Activated T-helper 2 cell treated with anti-CD3 and anti-CD28 coated beads, Interferon-gamma antibody, Interleukin-2, Interleukin-4, amounts not matched to agents 10 μg/mL and 5 μg/mL and 100 μg/mL, durations not matched to agents 14 hours and 24 hours and 36 hours (primary cell): ENCODE measurements at places on chromosomes 12 and 14.
A peak's percentile ranks its signal among the peaks of the same experiment; 100 is the strongest.

- DNase-seq, result peak; percentile 44
These were observed 2.7 kb upstream of the CDKN1B start for GRCh38 chr12:12714276-12715021.

DNA sequence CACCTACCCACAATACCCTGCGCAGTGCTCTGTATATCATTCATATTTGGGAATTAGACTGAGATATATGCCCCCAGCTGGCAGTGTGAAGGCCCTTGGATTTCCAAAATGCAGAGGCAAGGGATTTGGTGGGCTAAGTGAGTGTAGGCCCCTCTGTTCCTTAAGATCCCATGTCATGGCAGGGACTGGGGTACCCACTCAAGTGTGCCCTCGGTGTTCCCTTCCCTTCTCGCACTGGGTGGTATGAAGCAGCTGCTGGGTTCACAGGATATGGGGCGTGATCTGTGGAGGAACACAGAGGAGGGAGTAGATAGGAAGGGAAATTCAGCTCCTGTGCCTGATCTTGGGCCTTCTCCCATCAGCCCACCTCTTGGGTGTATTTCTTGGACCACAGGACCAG, 63.1 kb upstream of the VASH1 start:
- no peak for DNase-seq

DNA sequence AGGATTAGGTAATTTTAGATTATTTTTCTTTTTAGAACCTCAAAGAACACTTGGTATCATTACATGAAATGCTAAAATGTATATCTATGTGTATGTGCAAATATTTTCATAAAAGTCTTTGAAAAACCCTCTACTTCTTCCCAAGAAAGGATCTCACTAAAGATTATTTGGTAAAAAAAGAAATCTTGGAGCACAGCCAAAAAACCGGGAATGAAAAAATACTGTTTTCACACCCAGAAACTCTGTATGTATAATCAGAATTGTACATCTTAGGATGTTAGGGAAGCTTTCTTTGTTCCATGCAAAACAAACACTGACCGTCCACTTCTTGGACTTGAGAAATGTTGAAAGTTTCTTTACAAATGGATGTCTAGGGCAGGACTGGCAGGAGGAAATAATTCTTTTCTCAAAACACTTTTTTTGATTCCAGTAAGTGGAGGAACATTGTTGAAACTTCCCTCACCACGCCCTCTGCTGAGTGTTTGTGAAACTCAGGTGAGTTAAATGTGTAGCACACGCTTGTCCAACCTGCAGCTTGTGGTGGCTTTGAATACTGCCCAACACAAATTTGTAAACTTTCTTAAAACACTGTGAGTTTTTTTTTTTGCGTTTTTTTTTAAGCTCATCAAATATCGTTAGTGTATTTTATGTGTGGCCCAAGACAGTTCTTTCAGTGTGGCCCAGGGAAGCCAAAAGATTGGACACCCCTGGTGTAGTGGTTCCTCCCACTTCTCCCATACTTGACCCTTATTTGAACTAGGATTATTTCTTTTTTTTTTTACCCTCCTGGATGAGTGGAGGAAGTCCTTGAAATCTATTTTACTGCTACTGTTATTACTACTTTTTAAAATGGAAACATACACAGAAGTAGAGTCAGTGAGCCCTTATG, 26.6 kb downstream of the FBXO34 start:
- DNase-seq, result no peak

DNA sequence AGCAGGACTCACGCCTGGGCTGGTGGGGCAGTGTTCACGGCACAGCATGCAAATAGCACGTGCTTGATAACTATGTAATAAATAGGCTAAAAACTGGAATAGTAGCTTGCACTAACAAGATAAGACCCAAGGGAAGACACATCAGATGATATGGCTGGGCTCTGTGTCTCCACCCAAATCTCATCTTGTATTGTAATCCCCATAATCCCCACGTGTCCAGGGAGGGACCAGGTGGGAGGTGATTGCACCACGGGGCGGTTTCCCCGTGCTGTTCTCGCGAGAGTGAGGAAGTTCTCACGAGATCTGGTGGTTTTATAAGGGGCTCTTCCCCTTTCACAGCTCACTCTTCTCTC, 46.9 kb downstream of the RIMBP2 start:
- no peak for DNase-seq

- DNase-seq, result no peak
These were observed 31.6 kb downstream of the ACACB start for GRCh38 chr12:109147954-109148353.

DNA sequence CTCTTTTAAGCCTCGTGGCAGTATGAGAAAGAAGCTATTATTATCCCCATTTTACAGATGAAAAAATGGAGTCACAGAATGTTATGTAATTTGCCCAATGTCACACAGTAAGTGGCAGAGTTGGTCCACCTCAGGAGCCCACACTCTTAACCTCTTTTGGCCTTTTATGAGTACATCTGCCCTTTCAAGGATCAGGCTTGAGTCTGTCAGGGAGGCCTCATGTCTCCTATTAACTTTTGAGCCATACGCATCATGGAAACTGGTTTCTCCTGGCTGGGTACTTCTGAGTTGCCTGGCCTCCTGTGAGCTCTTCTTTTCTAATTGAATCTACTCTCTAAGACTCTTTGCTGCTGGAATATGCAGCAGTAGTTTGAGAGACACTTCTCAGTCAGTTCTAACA, 101.7 kb downstream of the BICD1 start:
- DNase-seq, result no peak

GRCh38 chr12:53478865-53479264, 20.4 kb downstream of the MAP3K12 start:
- no peak for DNase-seq

GRCh38 chr12:2160043-2160442, 107.3 kb downstream of the CACNA1C start:
- no peak for DNase-seq

- no peak for DNase-seq
These were observed 314.8 kb downstream of the SNAPC1 start for GRCh38 chr14:62076825-62077605.

DNA sequence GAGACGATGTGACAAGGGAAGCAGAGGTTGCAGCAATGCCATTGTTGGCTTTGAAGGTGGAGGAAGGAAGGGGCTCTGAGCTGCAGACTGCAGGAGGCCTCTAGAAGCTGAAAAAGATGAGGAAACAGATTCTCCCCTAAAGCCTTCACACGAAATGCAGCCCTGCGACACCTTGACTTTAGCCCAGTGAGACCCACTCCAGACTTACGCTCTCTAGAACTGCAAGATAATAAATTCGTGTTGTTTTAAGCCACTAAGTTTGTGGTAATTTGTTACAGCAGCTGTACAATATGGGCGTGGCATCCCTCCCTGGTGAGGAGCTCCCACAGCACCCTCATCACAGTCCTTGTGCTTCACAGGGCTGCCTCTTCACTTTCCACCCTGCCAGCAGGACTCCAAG, 53.2 kb downstream of the GOLGA5 start:
- DNase-seq, result no peak

- no peak for DNase-seq
These were observed 485 bp downstream of the SENP1 start for GRCh38 chr12:48105321-48105866.

DNA sequence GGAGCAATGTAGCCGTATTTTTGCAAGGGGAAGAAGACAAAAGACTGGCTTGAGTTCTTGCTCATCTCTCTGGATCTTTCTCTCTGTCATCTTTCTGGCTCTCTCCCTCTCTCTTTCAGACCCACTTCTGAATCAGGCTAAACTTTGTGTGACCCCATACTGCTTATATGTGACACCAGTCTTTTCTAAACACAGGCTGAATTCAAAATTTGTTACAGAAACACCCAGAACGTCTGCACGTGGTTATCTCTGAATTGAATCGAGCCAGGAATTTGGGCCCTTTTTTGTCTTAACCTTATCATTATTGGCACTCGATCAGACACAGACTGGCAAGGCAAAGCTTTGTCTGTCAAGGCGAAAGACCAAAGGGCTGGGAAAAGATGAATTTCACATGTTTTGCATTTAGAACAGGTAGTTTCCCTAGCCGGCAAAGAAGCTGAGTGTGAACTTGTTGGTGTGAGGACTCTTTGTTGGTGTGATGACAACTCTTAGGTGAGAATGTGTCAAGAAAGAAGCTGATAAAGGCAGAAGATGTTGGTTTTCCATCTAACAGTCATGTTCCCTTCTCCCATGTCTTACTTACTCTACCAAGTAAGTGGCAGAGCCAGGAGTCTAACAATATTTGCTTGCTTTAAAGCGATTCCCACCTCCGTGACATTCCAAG, 150.2 kb upstream of the RFLNA start:
- DNase-seq, result no peak

- no peak for DNase-seq
These were observed 5.6 kb upstream of the ANKRD9 start for GRCh38 chr14:102514987-102515733.

- no peak for DNase-seq
These were observed 21.7 kb upstream of the RFC5 start for GRCh38 chr12:117994551-117995438.

GRCh38 chr14:100237735-100238418, 1.1 kb upstream of the YY1 start:
- DNase-seq, result peak; percentile 37

GRCh38 chr12:114744691-114745090, 60.7 kb upstream of the TBX3 start:
- DNase-seq, result no peak

- DNase-seq, result no peak
These were observed 19.6 kb upstream of the WSCD2 start for GRCh38 chr12:108109504-108109903.

DNA sequence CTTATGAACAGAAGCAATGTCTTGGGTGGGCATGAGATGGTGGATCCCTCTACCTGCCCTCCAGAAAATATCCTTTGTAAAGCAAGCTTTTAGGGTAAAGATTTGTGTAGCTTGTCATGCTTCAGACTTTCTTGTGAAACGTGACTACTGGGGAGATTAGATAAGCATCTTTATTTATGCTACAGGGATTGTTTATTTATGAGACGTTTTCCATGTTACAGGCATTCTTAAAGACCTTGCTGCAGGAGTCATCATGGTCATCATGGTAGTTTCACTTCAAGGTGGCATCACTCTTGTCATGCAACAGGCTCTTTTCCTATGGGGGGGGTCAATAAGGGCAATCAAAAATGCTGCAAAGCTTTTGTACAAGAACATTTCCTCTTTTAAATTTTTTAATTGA, 8.2 kb upstream of the MIS18BP1 start:
- no peak for DNase-seq

DNA sequence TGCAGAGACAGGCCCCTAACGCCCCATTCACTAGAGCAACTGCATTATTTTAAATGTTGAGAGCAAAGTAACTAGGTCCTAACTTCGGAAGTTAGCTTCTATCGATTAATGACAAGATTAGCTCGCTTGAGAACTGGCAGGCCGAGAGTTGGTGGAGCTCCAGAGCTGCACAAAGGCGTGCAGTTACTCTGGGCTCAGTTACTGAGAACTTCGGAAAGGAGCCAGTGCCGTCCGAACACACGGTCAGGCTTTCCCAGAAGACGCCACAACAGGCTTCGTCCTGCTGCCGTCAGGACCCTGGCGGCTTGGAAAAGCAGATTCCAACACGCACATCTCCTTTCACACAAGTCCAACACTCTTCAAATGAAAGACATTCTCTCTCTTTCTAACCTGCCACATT, 45.4 kb upstream of the TESC start:
- no peak for DNase-seq

DNA sequence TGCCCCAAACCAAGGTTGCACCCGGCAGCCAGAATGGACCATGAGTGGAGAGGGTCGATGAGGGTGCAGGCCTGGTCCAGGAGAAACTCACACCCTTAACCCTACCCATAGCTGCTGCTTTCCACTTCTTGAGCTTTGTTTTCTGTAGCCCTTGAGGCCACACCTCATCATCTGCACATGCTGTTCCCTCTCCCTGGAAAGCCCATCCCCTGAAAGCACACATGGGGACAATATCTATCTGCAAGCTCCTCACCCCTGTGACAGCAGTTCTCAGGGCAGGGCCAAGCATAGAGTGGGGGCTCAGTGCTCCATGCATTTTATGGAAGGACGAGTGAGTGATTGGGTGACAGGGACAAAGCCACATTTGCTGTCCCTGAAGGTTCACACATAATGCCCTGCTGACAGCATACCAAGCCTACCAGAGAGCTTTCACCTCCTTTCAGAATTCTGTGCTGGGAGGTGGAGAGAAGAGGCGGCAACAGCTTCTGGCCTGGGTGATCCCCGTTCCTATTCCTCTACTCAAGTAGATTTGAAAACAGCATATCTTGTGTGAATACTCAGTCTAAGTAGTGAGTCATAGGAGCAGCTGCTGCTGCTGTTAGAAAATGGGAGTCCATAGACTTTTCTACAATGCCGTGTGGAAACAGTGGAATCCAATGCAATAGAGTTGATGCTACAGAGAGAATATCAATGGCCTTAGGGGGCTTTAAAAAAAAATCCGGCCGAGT, 44.6 kb downstream of the SRGAP1 start:
- no peak for DNase-seq

- no peak for DNase-seq
These were observed 336.4 kb downstream of the FOXG1 start for GRCh38 chr14:29102996-29103395.

GRCh38 chr12:126998747-126999285, 1268.2 kb upstream of the TMEM132C start:
- no peak for DNase-seq

DNA sequence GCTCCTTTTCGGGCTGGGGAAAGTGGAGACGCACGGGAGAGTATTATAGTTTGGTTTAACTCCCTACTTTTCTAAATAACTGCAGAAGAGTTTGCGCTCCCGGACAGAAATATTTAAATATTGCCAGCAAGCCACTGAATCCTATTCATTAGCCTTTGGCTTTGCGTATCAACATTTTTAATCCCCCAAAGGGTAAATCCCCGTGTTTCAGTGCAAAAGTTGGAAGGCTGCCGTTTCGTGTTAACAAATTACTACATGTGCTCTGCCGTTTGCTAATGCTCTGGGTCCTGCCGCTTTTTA, 372 bp upstream of the DPF3 start:
- DNase-seq, result no peak

GRCh38 chr12:68281322-68282077, 28.1 kb upstream of the IL22 start:
- no peak for DNase-seq

GRCh38 chr12:10268037-10268436, 39.6 kb upstream of the KLRD1 start:
- DNase-seq, result no peak

DNA sequence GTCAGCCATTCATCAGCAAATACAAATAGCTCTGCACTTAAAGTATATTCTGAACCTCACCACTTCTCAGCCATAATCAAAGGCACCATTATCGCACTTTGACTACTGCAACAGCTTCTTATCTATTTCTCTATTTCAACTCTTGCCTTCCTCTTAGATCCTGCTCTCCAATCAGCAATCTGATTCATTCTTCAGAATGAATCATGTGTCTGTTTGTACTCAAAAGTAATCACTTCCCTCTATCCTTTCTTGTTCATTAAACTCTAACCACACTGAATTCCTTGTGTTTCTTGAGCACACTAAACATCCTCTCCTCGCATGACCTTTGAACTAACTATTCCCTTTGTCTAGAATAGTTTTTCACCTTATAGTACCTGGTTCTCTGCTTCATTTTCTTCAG, 12.8 kb upstream of the OR4E1 start:
- DNase-seq, result no peak

DNA sequence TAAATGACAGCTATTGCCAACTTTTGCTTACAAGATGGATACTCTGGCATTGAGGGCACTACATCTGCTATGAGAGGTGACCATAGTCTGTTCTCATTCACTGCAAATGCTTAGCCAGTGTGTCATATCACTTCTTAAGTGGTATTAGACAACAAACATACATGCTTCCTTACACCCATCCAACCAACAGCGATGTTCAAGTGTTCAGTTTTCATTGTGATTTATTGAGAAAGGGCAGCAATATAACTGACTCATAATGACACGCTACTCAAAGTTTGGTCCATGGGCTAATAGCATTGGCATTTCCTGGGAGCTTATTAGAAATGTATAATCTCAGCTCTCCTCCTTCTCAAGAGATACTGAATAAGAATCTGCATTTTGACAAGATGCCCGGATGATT, 181.7 kb downstream of the NPAS3 start:
- DNase-seq, result no peak
